ENCODE measurements at places on chromosomes 5 and 9. TPM values are rescaled to one million over a fixed set of nuclear protein-coding genes. Genes with fewer than 3 reads are reported as not detected.

- no peak for DNase-seq
- no peak overlapping the region for H3K27ac ChIP-seq
- peaks cover 4% of the 10 kb centered on the region for H3K4me1 ChIP-seq
- H3K4me3 ChIP-seq, result no peak overlapping the region
- H3K27me3 ChIP-seq, result no peaks in the 10 kb centered on the region
Measured at GRCh38 chr5:115460472-115460871, 84.1 kb downstream of the FEM1C start.

The ELOVL7 gene
- total RNA-seq, result 31.5 TPM

The SLC46A2 gene
- total RNA-seq, result not detected

- DNase-seq, result no peak
- H3K36me3 ChIP-seq, result no peaks in the 10 kb centered on the region
- no peak overlapping the region for H3K27ac ChIP-seq
- no peak overlapping the region for H3K4me3 ChIP-seq
Measured at GRCh38 chr5:107576155-107576554, 94.6 kb downstream of the EFNA5 start.

The C7 gene
- total RNA-seq, result 23.3 TPM

DNA sequence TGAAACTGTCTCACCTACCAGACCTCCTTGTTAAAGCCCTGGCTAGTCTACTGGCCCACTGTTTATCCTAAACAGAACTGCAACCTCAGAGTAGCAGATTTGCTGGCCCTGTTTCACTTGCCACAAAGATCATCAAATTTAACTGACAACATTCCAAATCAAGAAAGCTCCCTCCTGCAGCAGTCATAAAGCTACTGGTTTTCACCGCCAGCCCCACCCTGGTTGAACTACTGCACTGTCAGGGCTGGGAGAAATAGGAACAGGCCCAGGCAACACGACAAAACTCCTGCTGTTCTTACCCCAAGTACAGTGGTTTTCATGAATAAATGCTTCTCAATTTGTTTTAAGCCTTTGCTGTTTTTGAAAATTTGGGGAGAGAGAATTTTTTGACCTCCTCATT lies 63.0 kb downstream of the NR6A1 start:
- no peaks in the 10 kb centered on the region for H3K36me3 ChIP-seq
- peak; percentile 69 for DNase-seq
- H3K4me3 ChIP-seq, result no peak overlapping the region
- H3K4me1 ChIP-seq, result no peaks in the 10 kb centered on the region
- peak overlapping the region; percentile 61 for H3K27ac ChIP-seq

DNA sequence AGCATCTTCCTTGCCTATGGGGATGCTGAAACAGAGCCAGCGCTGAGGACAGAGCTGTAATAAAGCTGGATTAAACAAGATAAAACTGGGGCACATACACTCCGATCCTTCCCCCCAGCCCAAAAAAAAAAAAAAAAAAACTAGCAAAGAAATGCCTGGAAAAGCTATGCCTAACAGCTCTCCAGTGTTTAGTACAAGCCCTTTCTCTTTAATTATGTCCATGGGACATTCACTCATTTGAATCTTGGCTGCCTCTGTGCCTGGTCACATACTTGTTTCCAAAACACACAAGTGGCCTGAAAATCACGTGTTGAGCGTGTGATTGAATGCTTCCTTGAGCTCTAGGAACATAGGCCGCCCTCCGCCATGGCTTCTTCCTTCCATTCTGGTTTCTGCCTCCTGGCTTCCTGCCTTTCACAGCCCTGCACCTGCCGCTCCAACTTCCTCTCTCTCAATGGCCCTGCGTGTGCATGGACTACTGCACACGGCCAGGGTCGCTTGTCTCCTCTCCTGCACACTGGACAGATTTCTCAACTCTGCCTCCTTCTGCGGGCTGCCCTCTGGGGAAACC lies 111.0 kb upstream of the RETREG1 start:
- no peak overlapping the region for H3K27ac ChIP-seq
- DNase-seq, result peak; percentile 68
- no peaks in the 10 kb centered on the region for H3K4me1 ChIP-seq
- no peaks in the 10 kb centered on the region for H3K27me3 ChIP-seq

GRCh38 chr9:93031629-93032430 lies 26.7 kb upstream of the SUSD3 start:
- no peaks in the 10 kb centered on the region for H3K27me3 ChIP-seq
- H3K4me1 ChIP-seq, result no peaks in the 10 kb centered on the region
- DNase-seq, result no peak
- no peak overlapping the region for H3K27ac ChIP-seq
- no peak overlapping the region for H3K4me3 ChIP-seq
- H3K36me3 ChIP-seq, result no peaks in the 10 kb centered on the region

DNA sequence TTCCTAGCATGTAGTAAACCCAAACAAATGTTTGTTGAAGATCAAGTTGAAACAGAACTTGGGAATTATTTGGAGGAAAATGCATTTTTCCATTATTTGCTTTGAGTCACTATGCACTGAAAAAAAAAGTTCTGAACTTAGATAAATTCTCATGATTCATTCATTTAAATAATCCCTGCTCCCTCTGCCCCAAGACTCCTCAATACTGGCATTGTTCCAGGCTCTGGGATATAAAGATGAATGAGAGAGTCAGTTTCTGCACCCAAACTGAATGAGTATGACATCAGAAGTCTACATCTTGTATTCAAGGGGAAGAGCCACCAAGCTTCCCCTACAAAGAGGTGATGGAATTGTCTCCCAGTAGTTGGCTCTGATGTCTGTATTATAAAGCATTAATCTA lies 123.9 kb downstream of the SEC61B start:
- no peak overlapping the region for H3K4me3 ChIP-seq
- no peaks in the 10 kb centered on the region for H3K36me3 ChIP-seq
- H3K4me1 ChIP-seq, result no peaks in the 10 kb centered on the region

DNA sequence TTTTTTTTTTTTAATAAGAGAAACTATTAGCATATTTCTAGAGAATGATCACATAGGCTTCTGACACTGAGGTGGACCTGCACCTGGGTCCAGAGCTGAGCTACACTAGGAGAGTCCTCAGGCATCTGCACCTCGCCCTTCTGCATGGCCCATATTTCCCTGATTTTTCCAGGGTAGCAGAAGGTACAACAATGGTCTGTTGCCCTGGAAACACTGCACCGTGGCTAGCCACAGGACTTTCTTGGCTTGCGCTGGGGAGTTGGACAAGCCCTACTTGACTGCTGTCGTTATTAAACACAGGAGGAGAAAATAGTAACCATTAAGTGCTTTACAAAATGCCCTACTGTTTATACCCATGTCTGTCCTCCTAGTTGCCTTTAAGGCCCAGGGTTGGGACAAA lies 615.7 kb upstream of the MEF2C start:
- no peak overlapping the region for H3K27ac ChIP-seq
- H3K4me1 ChIP-seq, result no peaks in the 10 kb centered on the region
- no peaks in the 10 kb centered on the region for H3K27me3 ChIP-seq
- H3K36me3 ChIP-seq, result no peaks in the 10 kb centered on the region
- H3K4me3 ChIP-seq, result no peak overlapping the region
- no peak for DNase-seq

DNA sequence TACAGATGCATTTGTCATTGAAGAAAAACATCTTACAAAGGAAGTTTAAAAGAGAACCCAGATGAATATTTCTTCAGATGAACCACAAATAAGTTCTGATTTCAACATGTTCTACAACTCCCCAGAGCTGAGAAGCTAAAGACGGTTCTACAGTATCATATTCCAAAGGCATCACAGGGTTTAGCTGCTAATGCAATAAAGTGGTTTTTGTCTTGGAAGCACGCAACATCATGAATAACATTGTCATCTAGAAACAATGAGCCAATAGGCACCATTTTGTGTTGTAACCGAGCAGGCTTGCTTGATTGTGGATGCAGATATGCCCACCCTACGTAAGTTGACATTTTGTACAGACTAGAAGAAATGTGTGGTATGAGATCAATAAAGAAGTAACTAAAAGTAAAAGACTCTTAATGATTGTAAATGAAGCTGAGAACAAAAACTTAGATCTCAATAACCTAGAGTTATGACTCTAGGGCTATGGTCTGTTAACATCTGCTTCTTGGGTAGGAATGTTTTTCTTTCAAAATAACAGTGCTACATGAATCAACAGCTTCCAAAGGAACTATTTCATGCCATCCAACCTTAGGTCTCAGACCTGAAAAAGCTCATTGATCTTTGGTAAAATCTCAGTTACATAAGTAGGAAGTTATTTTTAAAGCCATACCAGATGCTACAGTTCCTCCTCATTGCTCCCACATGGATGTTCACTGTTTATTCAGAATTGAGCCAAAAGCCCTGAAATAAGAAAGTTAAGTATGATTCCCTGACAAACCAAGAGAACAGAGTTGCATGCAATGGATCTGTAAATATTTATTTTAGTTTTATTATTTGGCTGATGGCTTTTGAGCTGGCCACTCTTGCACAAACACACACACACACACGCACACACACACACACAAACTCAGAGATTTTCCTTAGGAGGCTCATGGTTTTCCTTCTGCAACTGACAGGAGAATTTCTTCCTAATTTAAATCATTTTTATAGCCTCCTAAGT lies 118.7 kb upstream of the SLCO6A1 start:
- H3K4me3 ChIP-seq, result no peak overlapping the region
- H3K36me3 ChIP-seq, result no peaks in the 10 kb centered on the region
- no peaks in the 10 kb centered on the region for H3K4me1 ChIP-seq
- no peaks in the 10 kb centered on the region for H3K27me3 ChIP-seq
- H3K27ac ChIP-seq, result peak overlapping the region; percentile 32

The SPAAR gene
- 1.1 TPM for total RNA-seq

The SLC24A2 gene
- total RNA-seq, result 0.05 TPM

DNA sequence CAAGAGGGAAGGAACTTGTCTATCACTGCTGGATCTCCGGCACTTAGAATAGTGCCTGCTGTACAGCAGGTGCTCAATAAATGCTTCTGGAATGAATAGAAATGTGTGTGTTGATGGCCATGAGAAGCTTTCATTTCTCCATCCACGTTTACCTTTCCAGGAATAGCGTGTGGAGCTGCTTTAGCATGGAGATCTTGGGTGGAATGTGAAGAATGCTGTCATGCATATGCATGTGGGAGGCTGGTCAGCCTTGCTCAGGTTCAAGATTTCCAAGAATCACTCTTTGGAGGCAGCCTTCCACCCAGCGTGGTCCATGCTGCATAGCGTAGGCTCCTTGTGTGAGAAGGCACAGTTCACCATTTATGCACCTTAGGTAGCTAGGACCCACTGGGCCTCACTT lies 19.2 kb downstream of the COL15A1 start:
- H3K4me1 ChIP-seq, result no peaks in the 10 kb centered on the region
- no peaks in the 10 kb centered on the region for H3K27me3 ChIP-seq
- H3K27ac ChIP-seq, result no peak overlapping the region
- DNase-seq, result no peak
- H3K4me3 ChIP-seq, result no peak overlapping the region

- H3K36me3 ChIP-seq, result no peaks in the 10 kb centered on the region
- DNase-seq, result no peak
- no peaks in the 10 kb centered on the region for H3K4me1 ChIP-seq
- no peaks in the 10 kb centered on the region for H3K27me3 ChIP-seq
- no peak overlapping the region for H3K4me3 ChIP-seq
Measured at GRCh38 chr5:67639313-67639712, 442.7 kb upstream of the CD180 start.

DNA sequence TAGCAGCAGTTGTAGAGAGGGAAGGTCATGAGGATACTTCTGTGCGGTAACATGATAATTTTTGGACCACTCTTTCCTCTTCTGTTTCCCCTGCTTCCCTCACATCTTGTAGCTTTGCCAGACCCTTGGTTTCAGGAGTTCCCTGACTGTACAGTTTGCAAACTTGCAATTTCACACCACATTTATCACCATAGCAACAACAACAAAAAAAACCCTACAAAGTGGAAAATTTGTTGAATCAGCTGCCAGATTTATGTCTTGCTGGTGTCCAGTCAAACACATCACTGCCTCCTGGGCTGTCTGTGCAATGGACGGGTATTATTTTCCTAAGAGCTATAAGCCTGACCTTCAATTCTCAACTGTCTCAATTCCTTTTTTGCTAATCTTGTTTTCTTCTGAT lies 751.6 kb downstream of the TLR4 start:
- H3K27me3 ChIP-seq, result no peaks in the 10 kb centered on the region
- no peak for DNase-seq
- no peak overlapping the region for H3K27ac ChIP-seq
- no peaks in the 10 kb centered on the region for H3K4me1 ChIP-seq
- H3K36me3 ChIP-seq, result no peaks in the 10 kb centered on the region

The SPRY4 gene
- 8.4 TPM for total RNA-seq

GRCh38 chr5:97635553-97635952 lies 452.5 kb upstream of the RIOK2 start:
- no peak overlapping the region for H3K4me3 ChIP-seq
- no peaks in the 10 kb centered on the region for H3K36me3 ChIP-seq
- no peaks in the 10 kb centered on the region for H3K27me3 ChIP-seq
- no peak for DNase-seq

GRCh38 chr9:133728856-133729616 lies 9.1 kb downstream of the SARDH start:
- no peak overlapping the region for H3K27ac ChIP-seq
- no peak for DNase-seq
- no peaks in the 10 kb centered on the region for H3K4me1 ChIP-seq
- no peaks in the 10 kb centered on the region for H3K27me3 ChIP-seq
- no peaks in the 10 kb centered on the region for H3K36me3 ChIP-seq
- H3K4me3 ChIP-seq, result no peak overlapping the region

The CCNO gene
- total RNA-seq, result 2.5 TPM

DNA sequence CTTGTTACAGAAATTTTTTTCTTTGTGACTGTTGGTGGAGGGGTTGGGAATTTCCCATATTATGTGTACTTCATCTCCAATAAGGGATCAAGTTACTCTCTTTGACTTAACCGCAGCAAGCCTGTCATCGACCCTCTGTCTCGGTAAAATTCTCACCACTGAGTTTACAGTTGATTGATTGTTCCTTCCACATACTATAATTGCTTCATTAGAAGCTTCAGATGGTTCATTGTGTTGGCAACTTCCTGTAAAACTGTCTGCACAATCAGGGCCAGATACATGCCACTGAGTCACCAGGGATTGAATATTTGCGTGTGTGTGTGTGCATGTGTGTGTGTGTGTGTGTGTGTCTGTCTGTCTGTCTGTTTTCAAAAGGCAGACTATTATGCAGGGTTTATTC lies 176.6 kb downstream of the ZNF462 start:
- H3K4me1 ChIP-seq, result no peaks in the 10 kb centered on the region
- no peak overlapping the region for H3K27ac ChIP-seq
- H3K36me3 ChIP-seq, result no peaks in the 10 kb centered on the region
- DNase-seq, result no peak
- H3K4me3 ChIP-seq, result no peak overlapping the region

The INSYN2B gene
- not detected for total RNA-seq

- no peak for DNase-seq
- H3K27me3 ChIP-seq, result no peaks in the 10 kb centered on the region
- no peaks in the 10 kb centered on the region for H3K4me1 ChIP-seq
- no peaks in the 10 kb centered on the region for H3K36me3 ChIP-seq
Measured at GRCh38 chr5:123819386-123819785, 307.4 kb downstream of the CSNK1G3 start.

The EFCAB9 gene
- total RNA-seq, result not detected
